SK-N-SH (cell line): ENCODE measurements at places on chromosomes 5 and 9.

DNA sequence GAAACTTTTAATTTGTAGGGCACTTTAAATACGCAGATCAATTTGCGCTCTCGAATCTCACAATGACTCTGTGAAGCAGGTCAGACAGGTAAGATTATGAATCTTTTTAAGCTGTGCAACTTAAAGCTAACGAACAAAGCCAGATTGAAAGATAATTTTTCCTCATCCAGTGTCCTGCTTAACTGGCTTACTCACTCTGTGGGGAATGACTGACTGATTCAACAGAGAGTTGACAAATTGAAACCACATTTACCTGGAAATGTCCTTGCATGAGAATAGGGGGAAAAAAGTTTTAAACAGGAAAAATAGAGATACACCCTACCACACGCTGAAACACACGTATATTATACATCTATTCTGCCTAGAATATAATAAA, 187.9 kb downstream of the MAN2A1 start:
- DNase-seq: no peak

DNA sequence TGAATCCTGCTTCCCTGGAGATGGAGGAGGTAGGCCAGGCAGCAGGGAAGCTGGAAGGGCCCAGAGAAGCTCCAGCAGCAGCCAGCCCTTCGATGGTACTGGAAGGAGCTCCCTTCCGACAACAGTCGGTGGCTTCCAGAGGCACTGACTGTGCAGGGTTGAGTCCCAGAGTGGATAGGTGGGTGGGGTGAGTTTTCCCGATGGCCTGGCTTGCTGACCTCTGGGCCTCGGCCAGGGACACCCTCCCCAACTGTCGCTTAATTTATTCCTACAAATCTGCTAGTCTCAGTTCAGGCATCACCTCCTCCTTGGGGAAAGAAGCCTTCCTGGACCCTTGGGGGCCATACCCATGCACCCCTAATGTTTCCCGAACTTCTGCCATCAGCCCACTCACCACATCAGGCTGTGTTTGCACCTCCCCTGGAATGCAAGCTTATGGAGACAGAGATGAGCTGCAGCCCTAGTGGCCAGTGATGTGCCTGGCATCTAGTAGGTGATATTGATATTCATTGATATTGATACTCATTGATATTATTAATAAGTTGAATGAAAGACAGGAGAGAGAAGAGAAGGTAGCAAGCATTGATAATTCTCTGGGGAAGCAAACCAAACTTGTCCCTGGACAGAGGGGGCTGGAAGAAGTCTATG, 104.6 kb upstream of the BOD1 start:
- DNase-seq: no peak

DNA sequence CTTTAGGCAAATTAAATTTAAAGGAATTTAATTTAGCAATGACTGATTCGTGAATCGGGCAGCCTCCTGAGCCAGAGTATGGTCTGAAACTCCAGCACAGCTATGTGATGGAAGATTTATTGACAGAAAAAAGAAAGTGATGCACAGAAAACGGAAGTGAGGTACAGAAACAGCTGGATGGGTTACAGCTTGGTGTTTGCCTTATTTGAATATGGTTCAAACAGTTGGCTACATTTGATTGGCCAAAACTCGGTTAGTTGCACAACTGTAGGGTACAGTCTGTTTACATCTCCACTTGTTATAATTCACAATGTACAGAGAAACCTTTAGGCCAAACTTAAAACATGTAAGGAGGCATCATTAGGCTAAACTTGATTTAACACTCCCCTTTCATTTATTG, 1716.1 kb upstream of the C9orf72 start:
- no peak for DNase-seq

DNA sequence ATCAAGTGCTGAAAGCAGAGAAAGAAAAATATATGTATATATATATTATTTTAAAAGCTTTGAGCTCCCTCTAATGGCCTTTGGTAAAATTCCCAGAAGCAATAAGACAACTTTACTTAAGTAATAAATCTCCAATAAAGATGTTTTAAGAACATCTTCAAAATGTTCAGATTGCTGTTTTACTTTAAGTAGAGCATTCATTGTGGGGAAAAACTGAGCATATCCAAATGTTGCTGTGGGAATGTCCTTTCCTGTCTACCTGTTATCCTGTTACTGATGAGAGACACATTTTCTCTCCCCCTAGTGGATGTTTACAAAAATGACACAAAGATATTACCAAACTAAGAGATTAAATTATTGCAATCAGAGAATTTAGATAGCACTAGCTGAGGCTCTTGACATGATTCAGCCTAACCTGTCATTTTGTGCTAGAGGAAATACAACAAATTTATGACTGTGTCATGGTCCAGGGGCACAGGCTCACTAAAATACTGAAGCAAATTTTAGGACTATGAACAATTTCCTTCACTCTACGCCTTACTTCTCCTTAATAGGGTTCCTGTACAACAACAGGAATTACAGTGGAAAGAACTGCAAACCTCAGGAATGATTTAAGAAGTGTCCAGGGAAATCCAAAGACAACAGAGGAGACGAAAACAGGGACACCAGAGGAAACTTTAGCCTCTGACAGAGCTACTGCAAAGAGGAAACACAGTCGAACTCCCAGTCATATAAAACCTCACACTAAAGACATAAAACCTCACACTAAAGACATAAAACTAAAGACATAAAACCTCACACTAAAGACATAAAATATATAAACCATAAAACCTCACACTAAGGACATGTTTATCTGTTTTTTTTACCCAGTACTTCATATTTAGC, 24.3 kb upstream of the PRRC1 start:
- peak; percentile 42 for DNase-seq

GRCh38 chr9:84897362-84898094, 228.0 kb downstream of the NTRK2 start:
- DNase-seq: no peak

DNA sequence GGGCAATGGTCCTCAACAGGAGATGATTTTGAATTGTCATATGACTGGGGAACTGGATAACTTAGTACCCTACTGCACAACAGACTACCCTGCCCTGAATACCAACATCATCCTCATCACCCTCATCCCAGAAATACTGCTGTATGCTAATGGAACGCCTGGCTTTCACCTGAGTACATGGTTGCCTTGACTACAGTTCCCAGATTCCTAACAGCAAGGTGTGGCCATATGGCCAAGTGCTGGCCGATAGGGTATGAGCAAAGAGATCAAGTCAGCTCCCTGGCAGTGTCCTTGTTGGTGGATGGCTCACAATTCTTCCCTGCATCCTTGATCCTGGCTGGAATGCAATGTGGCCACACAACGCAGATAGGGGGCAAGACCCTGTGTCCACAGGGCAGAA, 31.2 kb upstream of the IRX2 start:
- no peak for DNase-seq

GRCh38 chr9:121366611-121367192, 3.3 kb downstream of the STOM start:
- DNase-seq: no peak

DNA sequence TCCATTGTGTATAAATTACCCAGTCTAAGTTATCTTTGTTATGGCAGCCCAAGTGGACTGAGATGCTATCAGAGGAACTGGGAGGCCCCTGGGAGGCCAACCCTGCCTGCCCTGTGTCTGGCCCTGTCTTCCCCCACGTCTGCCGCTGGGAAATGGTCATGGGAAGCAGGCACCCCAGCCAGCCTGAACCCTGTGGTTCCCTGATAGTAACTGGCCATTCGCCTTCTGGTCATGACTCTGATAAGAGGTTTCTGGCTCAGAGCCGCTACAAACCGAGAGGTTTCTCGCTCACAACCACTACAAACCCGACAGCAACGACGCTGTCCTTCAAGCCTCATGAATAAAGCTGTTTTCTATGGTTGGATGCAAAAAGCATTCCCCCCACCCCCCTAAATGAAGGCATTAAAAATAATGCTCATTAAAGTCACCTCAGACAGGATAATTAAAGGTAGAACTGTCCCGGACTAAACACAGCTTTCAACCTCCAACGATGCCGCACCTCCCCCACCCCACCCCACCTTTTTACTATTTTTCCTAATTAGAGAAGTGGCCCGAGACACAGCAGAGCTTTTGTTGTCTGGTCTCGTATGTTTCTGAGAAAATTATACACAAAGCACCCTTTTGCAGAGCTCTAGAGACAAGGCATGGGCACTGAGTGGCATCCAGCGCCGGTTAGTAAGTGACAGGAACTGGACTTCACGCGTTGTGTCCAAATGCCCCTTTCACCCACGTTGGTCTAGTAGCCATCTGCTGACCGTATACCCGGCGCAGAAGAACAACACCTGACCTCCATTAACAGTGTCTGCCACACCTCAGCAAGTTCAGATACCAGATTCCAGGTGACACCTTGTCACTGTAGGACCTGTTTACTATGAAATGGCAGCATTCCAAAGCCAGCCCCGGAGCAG, 140.8 kb downstream of the COL23A1 start:
- peak; percentile 89 for DNase-seq

DNA sequence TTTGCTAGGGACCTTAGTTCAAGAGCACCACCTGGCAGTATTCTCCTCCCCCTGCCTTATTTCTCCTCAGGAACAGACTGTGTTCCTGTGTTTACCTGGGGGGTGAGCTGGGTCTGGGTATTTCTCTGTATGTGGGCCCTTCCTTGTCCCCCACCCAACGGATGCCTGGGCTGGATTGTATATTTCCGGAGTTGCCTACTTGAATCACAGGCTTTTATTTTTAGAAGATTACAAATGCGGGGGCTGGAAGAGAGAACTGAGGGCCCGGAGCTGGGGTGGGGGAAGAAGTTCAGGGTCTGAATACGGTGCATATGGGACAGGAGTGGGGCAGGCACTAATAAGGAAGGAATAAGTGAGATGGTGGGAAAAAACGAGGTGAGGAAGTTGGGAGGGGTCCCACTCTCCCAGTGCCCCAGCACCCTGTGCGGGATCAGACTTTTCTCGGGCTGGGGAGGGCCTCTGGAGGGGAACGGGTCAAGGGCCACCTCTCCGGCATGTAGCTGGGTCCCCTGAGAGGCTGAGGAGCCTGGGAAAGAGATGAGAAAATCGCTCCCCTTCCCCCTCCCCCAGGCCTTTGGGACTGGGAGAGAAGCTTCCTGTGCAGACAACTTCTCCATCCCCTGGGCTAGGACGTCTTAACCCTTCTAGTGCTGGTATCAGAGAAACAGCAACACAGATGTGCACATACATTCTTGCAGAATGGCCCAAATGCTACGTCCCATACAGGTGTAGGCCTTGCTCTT, 42.1 kb downstream of the PCDH1 start:
- DNase-seq: no peak

- DNase-seq: no peak
Observed at GRCh38 chr5:168286386-168286785, 5.1 kb upstream of the WWC1 start.

DNA sequence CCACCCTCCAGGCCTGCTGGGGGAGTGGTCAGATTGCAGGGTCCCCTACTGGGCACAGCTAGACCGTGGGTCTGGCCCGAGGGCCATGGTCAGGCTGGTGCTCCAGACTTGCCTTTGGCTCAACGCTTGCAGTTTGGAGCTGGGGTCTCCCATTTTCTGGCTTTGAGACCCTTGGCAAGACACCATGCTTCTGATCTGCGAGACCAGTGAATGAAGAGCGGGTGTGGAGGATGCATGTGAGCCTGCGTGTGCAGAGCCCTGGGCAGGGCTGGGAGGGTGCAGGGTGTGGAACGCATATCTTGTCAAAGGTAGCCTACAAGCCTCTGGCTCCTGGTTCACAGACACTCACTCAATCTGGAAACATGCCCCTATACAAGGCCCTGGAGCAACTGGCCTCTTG, 6.1 kb upstream of the MRNIP start:
- no peak for DNase-seq

DNA sequence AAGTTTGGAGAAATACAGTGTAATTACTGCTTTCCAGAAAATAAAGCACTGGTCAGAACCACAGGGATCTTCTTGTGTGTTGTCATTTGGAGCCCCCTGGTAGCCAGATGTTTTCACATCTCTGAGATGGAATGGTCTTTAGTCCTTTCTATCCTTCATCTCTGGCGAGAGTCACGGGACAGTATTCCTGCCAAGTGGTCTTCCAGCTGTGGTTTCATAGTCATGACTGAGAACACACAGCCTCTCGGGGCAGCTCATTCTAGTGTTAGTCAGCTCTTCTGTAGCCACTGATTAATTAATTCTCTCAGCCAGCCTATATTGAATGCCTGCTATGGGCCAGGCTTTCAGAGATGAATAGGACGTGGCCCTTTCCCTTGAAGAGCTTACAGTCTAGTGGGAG, 34.1 kb downstream of the HMGXB3 start:
- no peak for DNase-seq

DNA sequence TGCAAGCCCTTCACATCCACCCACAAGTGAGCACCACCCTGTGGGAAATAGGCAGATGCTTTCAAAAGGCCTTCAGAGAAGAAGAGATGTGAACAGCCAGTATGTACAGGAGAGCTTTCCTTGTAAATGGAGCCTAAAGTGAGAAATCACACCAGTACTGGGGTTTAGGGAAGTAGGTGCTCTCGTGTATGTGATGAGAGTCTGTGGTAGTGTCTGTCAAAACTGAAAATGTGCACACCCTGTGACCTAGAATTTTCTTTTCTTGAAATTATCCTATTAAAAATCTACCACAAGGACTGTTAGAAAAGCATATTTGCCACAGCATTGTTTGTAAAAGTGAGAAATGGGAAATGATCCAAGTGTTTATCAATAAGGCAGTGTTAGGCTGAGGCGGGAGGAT, 16.6 kb downstream of the OTULINL start:
- no peak for DNase-seq

DNA sequence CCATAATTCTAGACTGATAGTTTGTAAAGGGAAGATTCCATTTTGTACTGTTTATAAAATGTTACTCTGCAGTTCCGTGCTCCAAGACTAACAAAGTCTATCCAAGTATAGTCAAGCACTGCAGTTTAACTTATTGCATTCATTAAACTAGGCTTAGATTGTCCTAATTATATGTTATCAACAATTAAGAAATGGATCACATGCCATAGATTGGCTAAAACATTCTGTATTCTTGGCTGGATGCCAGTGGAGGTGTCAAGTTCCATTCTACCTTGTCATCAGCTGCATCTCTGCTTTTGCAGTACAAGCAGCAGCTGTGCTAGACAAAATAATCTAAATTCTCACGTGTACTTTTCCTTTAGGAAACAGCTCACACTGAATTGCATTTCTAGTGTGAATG, 69.4 kb upstream of the MEF2C start:
- DNase-seq: no peak

- DNase-seq: no peak
Observed at GRCh38 chr5:36908544-36909260, 32.1 kb downstream of the NIPBL start.
